HTR-8/SVneo (cell line): ENCODE measurements at places on chromosomes 1 and 21.

DNA sequence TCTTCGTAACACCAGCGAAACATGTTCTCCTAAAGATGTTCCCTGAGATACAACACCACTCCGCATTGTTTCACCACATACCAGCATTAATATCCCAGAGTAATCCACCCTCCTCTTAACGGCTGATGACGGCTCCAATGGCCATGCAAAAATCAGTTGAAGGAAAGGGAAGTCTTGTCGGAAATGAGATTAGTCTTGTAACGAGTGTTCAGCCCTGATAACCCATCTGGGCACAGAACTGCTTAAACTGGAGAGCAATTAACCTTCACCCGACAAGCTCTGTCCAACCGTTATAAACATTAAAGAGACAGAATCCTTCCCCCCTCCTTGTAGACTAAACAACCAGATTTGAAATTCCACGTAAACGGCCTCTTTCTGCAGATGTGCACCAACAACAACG lies 21.9 kb downstream of the ERG start:
- no peak for DNase-seq

DNA sequence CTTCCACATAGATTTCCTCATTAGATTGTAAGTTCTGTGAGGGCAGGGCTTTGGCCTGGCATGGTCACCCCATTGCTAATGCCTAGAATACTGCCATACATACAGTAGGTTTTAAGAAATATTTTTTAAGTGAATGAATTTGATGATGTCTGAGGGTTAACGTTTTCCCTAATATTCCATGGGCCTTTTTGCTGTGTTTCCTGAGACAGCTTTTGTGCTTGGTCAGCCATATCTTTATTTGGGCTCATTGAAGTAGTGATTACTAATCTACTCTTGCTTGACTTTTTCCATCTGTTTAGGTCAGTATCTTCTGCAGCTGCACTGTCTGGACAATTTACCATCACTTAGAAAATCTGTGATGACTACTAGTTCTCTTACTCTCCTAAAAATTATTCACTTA lies 3.5 kb downstream of the CDC42 start:
- no peak for DNase-seq

- DNase-seq = no peak
Observed at GRCh38 chr1:78570539-78570938, 49.7 kb upstream of the IFI44L start.

DNA sequence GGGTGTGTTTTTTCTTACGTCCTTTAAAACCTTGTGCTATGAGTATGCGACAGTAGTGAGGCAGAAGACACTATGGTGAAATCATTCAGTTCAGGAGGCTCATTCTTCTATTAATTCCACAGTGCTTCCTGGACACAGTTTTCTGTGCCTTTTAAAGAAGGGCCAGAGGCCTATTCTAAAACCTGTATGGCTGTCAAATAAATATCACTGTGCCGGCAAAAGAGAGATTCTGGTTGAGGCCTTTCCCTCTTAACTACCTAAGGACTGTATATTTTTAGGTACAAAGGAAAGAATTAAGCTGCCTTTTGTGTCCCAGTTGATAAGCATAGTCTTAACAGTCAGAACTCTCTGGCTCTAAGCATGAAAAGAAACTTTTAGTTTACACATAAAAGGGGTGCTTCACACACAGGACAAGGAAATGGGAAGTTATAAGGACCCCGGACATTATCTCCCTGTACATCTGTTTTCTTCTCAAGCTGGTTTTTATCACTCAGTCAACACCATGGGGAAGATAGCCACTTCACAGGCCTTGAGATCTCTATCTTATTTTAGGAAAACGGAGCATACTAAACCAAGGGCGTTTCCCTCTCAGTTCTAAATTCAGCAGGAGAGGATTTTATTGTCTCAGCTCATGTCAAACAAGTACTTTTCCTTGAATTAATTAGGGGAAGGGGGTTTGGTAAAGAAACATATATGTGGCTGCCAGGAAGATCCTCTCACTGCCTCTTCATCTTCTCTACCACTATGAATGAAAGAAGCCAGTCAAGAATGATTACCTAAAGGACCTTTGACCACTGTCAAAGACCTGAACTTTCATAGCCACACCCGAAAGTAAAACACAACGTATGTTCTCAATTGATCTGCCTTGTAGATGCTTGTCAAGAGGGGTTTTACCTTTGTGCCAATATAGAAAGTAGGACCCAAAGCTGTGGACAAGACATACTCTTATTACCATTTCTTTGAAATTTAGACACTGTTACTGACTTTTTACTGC lies 71.4 kb upstream of the HSPA13 start:
- no peak for DNase-seq

- no peak for DNase-seq
Observed at GRCh38 chr1:246420300-246420699, 86.8 kb downstream of the SMYD3 start.
